ENCODE measurements at places on chromosomes 2 and 18.
A peak's percentile ranks its signal among the peaks of the same experiment; 100 is the strongest.

- DNase-seq: no peak
These were observed 4.6 kb downstream of the PTGR3 start for GRCh38 chr18:75204269-75204731.

DNA sequence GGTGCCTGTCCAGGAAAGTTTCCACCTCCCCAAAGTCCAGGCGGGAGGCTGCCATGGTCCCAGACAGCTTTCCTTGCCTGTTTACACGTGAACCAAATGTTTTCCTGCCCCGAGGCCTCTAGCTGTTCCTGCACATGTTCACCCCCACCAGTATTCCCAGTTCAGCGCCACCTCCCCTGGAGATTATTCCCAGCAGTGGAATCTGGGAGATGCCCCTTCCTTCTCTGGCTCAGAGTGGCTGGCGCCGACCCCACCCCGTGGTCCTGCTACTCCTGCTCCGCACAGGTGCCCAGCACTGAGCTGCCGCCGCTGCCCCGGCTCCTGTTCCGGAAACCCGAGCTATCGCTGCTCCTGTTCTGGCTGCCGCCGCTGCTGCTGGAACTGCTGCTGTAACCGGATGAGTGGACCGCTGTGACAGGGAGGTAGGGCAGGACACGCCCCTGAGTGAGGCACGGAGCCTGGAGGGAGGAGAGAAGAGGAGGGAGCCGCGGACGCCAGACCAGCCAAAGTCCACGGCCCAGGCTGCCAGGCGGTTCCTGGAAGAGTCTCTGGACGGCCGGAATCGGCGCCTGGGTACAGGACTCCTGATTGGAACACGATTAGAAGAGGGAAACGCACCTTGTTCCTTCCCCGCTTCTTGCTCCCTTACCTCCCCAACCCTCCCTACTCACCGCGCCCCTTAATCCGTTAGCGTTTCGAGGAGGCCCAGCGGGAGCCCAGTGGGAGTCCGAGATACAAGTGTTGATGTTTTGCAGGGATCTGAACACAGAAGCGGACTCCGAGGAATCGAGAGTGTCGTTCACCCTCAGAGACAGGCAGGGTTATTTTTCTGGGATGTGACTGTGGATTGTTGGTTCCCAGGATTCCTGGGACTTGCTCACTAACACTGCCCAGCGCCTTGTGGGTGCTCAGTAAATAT, at the start of gene PDE11A:
PDE11A (minus strand) TSS at position 395 of the 919 bp plus-strand sequence; CDS start at position 55, 340 bp downstream.
- DNase-seq: peak; percentile 18

DNA sequence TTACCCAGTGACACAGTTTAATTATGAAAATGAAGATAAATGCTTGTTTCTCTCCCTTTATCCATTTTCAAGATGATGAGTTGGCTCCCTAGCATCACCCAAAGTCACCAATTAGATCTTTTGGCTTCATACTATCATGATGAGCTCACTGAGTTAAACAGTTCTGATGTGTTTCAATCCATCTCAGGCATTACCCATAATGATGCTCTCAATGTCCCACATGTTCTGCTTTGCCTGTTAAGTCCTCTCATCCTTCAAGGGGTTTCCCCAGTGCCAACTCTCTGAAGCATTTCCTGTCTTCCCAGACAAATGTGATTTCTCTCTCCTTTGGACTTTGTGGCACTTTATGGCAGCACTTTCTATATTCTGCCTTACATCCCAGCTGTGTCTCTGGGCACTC, 92.6 kb downstream of the EPB41L3 start:
- DNase-seq: no peak

GRCh38 chr18:78798402-78799175, 181.0 kb upstream of the SALL3 start:
- DNase-seq: no peak

- no peak for DNase-seq
These were observed 90.9 kb downstream of the ACVR1 start for GRCh38 chr2:157785200-157785599.

GRCh38 chr2:203360833-203361430, 32.7 kb downstream of the ABI2 start:
- DNase-seq: no peak

DNA sequence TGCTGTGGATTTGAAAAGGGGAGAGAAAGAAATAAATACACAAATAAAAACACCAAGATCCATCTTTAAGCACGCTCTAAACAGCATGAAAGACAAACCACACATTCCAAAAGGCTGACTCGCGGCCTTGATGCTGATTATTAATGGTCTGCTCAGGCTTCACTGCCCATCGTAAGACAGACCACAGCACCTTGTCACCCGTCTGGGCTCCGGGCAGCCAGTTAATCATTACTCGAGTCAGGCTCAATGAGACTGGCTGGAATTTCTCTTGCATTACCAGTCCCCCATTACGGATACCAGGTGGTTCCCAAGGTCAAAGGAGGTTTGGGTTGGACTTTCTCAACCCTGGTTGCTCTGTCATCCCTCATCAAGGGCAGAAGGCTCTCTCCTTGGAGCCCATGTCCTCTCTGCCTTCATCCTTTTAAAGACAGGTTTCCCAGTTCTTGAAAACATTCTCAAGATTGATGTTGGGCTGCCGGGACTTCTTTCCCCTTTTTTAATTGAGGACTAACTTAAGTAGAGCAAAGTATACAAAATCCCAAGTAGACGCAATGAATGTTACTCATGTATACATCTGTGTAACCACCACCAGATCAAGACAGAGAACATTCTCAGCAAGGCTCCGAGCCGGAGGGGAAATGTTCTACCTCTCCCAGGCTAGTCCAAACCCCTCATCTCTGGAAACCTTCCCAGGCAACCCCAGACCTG, 8.1 kb downstream of the SMAD7 start:
- peak; percentile 95 for DNase-seq

DNA sequence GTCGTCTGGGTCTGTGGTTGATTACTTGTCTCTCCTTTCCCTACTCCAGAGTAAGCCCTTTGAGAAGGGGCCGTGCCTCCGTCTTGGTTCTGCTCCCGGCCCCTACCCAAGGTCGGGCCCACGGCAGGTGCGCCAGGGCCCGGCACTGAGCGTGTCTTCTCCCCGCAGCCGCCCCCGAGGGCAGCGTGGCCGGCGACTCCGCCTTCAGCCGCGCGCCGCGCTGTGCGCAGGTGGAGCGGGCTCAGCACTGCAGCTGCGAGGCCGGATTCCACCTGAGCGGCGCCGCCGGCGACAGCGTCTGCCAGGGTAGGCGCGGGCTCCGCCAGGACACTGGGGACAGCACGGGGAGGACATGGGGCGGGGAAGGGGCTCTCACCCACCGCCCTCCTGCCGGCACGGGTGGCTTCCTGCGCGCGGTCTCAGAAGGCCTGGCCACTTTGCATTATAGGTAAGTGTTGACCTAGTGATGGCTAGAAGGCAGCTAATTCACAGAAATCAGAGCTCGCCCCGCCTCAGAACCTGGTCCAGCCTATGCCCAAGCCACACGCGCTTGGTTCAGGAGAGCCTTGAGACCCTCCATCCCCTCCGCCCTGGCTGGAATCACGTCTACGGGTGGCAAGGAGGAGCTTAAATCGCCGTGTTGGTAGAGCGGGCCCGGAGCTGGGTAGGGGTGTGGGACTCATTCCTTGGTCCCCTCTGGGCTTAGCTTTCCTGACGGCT, 43.5 kb downstream of the FBLN7 start:
- no peak for DNase-seq

- no peak for DNase-seq
These were observed 79.6 kb downstream of the MSTN start for GRCh38 chr2:189982780-189983394.

DNA sequence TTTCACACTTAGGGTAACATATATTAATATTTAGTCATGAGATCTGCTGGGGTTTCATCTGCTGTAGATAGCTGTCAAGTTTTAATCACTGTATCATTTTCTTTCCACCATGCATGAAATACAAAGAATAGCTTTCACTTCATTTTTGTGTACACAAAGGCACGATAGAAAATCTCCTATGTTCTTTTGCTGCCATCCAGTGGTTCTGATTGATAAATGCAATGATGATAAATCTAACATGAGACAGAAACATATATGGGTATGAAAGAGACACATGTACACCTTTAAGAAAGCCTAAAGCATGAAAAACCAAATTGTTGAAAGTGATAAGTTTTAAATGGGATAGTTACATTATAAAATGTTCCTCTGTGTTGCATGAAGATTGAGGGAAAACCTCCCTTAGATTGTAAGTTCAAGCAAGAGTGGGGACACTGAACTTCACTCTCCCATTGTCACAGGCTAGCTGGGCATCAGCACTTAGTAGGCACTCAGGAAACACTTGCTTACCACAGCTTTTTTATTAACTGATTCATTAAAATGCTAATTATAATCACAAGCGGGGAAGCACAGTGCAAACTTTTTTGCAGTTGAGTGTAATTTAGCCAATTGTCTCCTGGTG, 31.2 kb downstream of the C1D start:
- peak; percentile 10 for DNase-seq

- DNase-seq: no peak
These were observed 46.1 kb downstream of the TMEM185B start for GRCh38 chr2:120177001-120177621.

DNA sequence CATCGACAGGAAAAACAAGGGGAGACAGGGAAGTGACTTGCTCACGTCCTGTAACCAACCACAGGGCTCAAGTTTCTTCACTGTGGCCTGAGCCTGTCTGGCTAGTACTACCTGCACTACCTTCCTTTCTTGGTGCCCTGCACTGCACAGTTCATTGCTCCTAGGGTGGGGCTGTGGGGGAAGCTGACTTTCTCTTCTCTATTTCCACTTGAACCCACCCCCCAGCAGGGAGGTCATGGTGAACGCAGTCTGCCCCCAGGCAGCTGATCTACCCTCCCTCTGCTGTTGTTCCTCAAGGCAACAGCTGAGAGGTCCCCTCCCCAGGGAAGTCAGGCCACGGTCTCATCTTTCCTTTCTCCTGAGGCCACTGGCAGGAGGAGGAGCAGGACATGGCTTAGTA, 532.1 kb downstream of the SOX11 start:
- DNase-seq: no peak

Data from AG09309 (cell line).